Fibroblast of lung (primary cell): ENCODE measurements at places on chromosomes 13 and 19.

GRCh38 chr19:33674626-33675367, 53.0 kb downstream of the CHST8 start:
- no peak overlapping the region for H3K4me3 ChIP-seq
- H3K27ac ChIP-seq: no peak overlapping the region
- H3K27me3 ChIP-seq: no peaks in the 10 kb centered on the region
- no peaks in the 10 kb centered on the region for H3K4me1 ChIP-seq
- no peak for DNase-seq
- no peaks in the 10 kb centered on the region for H3K36me3 ChIP-seq

DNA sequence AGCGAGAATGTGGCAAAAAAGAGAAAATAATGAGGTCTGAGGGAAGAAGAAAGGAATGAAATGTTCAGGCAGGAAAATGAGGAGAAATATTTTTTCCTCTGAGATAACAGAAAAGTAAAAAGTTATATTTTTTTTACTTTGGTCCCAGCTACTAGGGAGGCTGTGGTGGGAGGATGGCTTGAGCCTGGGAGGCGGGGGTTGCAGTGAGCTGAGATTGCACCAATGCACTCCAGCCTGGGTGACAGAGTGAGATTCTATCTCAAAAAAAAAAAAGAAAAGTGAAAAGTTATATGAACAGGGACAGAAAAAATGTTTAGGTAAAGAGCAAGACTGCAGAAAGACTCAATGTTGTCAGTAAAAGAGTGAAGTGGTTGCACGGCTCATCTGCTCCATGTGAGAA, 603.7 kb upstream of the GPC6 start:
- no peaks in the 10 kb centered on the region for H3K36me3 ChIP-seq
- no peak overlapping the region for H3K27ac ChIP-seq
- no peak for DNase-seq

- DNase-seq: no peak
- no peaks in the 10 kb centered on the region for H3K4me1 ChIP-seq
- H3K4me3 ChIP-seq: no peak overlapping the region
- no peaks in the 10 kb centered on the region for H3K36me3 ChIP-seq
- H3K27ac ChIP-seq: no peak overlapping the region
- no peaks in the 10 kb centered on the region for H3K27me3 ChIP-seq
Measured at GRCh38 chr19:33606556-33606955, 15.2 kb upstream of the CHST8 start.

DNA sequence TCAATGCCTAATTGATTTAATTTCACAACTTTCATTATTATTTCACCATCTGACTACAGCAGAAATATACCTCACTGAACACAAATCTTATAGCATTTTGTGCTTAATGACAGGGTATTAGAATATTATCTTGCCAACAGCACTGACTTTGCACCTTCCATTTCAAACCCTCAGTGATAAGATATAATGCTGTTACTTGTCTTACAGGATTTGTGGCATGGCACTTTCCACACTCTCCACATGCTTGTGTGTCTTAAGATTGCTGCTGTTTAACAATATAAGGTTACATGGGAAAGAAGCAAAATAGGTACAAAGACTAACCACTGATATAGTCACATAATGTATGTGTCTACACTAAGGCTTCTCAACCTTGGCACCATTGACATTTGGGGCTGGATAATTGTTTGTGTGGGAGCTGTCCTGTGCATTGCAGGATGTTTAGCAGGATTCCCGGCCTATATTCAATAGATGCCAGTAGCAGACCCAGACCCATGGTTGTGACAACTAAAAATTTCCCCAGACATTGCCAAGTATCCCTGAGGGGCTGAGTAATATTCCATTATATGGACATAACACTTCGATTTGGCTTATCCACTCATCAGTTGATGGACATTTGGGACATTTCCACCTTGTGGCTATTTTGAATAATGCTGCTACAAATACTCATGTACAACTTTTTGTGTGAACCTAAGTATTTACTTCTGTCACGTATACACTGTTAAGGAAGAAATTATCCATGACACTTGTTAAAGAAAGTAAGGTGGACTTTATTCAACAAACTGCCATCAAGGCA, 5.7 kb upstream of the DIAPH3 start:
- no peaks in the 10 kb centered on the region for H3K4me1 ChIP-seq
- no peak overlapping the region for H3K4me3 ChIP-seq
- H3K36me3 ChIP-seq: no peaks in the 10 kb centered on the region
- H3K27ac ChIP-seq: no peak overlapping the region
- no peaks in the 10 kb centered on the region for H3K27me3 ChIP-seq

DNA sequence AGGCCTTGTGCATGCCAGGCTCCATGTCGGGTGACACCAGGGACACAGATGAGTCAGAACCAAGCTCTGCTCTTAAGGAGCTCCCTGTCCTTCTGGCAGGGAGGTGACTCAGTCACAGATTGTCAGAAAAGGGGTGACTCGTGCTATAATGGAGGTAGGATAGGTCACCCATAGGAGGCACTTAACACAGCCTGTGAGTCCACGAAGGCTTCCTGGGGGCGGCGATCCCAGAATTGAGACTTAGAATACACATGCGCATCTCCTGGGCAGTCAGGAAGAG, 19.6 kb downstream of the FUZ start:
- H3K4me3 ChIP-seq: no peak overlapping the region
- peaks cover 33% of the 10 kb centered on the region for H3K36me3 ChIP-seq
- H3K27me3 ChIP-seq: no peaks in the 10 kb centered on the region

DNA sequence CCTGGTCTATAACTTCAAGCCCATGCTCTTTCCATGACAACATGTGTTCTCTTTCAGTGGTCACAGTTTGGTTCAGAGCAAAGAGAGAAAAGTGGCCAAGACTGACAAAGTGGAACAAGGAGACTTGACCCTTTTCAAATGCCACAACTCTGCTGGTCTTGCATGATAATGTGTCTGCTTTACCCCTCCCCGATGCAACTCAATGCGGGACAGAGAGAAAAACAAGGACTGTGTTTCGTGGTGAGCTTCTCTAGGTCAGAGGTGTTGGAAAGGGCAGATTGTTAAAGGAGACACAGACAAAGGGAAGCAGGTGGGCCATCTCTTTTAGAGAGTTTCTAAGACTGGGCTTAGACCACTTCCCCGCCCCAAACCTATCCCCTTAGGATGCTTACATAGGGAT, 61.6 kb upstream of the SERTM1 start:
- no peak for DNase-seq
- H3K4me3 ChIP-seq: no peak overlapping the region
- H3K27ac ChIP-seq: no peak overlapping the region
- no peaks in the 10 kb centered on the region for H3K4me1 ChIP-seq

DNA sequence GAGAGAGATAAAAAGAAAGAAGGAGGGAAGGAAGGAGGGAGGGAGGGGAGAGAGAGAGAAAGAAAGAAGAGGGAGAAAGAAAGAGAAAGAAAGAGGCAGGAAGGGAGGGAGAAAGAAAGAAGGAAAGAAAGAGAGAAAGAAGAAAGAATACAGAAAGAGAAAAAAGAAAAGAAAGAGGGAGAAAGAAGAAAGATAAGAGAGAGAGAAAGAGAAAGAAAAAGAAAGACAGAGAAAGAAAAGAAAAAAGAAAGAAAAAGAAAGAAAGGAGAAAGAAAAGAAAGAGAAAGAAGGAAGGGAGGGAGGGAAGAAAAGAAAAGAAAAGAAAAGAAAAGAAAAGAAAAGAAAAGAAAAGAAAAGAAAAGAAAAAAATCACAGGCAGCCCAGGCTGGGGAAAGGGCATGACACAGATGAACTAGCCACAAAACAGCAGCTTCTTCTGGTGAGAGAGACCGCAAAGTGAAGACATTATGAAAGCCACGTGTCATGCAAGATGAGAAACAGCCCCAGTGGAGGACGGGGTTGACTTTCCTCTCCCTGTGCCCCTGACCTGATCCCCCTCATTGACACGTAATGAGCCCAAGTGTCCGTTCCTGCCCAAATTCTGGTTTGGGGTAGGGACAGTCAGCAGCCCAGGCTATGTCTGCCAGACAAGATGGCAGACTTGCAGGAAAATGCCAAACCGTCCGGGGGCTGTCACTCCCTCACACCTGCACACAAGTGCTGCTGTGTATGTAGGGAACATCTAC, 102.1 kb downstream of the INSR start:
- no peaks in the 10 kb centered on the region for H3K27me3 ChIP-seq
- H3K27ac ChIP-seq: no peak overlapping the region
- no peak for DNase-seq
- no peaks in the 10 kb centered on the region for H3K4me1 ChIP-seq

GRCh38 chr19:5178841-5179240, 161.8 kb downstream of the PTPRS start:
- H3K27me3 ChIP-seq: no peaks in the 10 kb centered on the region
- no peak for DNase-seq
- H3K36me3 ChIP-seq: no peaks in the 10 kb centered on the region
- no peak overlapping the region for H3K27ac ChIP-seq
- H3K4me3 ChIP-seq: no peak overlapping the region

GRCh38 chr19:33486936-33487811, 34.4 kb downstream of the PEPD start:
- H3K36me3 ChIP-seq: no peaks in the 10 kb centered on the region
- no peak overlapping the region for H3K4me3 ChIP-seq
- no peak overlapping the region for H3K27ac ChIP-seq
- H3K27me3 ChIP-seq: no peaks in the 10 kb centered on the region
- H3K4me1 ChIP-seq: no peaks in the 10 kb centered on the region
- DNase-seq: no peak

DNA sequence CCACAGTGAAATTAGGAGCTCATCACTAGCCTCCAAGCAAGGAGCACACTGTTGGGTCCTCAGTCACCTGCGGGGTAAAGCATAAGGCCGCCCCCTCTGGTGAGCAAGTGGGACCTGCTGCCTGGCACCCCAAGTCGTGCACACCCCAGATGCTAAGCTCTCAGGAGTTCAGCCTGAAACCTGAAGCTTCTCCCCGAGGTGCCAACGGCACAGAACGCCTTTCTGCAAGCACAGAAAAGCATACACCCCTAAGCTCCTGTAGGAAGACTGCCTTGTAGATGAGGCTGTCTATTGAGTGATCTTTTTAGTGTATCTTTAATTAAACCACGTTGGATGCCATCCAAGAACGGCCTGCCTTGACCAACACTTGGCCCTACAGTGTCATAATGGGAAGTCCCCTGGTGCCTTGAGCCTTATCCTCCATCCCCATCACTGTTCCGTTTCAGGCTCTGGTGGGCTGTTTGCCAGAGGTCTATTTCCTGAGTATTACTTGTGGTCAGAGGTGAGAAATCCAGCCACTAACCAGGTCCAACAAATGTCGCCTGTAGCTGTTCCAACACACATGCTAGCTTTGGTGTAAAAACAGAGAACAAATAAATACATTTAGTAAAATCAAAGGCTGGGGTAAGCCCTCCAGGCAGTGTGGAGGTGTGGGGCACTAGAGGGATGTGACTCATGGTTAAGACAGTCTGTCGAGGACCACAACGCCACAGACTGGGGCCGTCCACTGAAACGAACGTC, 44.8 kb downstream of the C13orf42 start:
- H3K27ac ChIP-seq: no peak overlapping the region
- H3K36me3 ChIP-seq: no peaks in the 10 kb centered on the region
- no peaks in the 10 kb centered on the region for H3K27me3 ChIP-seq
- H3K4me3 ChIP-seq: no peak overlapping the region

DNA sequence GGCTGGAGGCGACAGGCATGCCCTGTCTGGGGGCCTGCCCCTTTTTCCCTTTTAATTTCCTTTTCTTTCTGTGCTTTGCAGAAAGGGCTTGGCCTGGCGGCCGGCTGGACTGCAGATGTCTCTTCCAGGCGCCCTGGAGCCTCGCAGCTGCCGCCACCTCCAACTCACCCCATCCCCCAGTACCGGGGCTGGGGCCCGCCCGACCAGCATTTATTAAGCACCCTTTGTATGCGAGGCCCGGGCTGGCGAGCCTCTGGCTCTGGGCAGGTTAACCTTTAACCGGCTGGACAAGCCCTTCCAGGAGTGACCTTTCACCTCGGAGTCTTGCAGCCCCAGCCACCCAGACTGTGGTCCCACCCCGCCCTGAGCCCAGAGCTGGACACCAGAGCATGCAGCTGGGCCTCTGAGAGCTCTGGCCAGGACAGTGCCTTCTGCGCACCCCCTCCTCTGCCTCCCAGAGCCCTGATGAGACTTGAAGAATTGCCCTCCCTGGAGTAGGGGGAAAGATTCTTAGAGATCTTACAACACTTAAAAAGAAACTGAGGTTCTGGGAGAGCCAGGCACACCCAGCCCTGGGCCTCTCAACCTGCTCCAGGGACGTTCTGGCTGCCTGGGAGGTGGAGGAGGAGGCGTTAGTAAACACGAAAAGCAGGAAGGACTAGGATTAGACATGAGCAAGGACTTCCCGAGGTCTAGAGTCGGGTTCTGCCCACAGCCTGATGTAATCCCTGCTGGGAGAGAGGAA, 1.1 kb upstream of the NR2F6 start:
- H3K4me3 ChIP-seq: peak overlapping the region; percentile 56
- H3K36me3 ChIP-seq: no peaks in the 10 kb centered on the region
- no peaks in the 10 kb centered on the region for H3K27me3 ChIP-seq

- no peaks in the 10 kb centered on the region for H3K36me3 ChIP-seq
- H3K4me1 ChIP-seq: no peaks in the 10 kb centered on the region
- H3K4me3 ChIP-seq: no peak overlapping the region
- DNase-seq: no peak
Measured at GRCh38 chr13:98782654-98783053, 30.2 kb upstream of the SLC15A1 start.

DNA sequence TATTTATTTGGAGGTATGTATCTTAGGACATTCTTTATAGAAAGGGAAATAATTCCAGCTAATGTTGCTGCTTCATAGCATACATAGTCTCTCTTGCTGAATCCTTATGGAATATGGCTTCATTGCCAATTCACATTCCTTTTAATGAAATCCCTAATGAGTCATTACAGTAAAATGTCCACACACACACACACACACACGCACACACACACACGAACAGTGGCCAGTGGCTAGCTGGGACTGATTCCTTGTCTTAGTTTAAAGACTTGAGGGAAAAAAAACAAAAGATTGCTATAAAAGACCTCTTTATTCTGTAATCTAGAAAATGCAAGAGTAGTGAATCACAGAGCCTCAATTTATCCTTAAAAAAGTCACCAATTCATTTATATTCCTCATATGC, 301.6 kb downstream of the SLITRK6 start:
- no peak overlapping the region for H3K4me3 ChIP-seq
- H3K27me3 ChIP-seq: no peaks in the 10 kb centered on the region
- H3K27ac ChIP-seq: peak overlapping the region; percentile 31

DNA sequence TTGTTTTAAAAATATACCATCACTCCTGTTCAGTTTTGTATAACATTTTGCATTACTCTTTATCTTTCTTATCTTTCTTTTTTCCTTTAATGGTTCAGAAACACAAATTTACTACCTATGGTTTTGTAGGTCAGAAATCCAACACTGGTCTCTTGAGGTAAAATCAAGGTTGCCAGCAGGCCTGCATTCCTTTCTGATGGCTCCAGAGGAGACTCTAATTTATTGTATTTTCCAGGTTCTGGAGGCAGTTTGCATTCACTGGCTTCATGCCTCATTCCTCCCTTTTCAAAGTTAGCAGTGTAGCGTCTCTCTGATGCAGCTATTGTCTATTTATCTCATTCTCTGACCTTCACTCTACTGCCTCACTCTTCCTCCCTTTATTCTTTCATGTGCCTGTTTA, 767.4 kb downstream of the SLITRK6 start:
- H3K27me3 ChIP-seq: no peaks in the 10 kb centered on the region
- H3K4me1 ChIP-seq: no peaks in the 10 kb centered on the region
- H3K36me3 ChIP-seq: no peaks in the 10 kb centered on the region

GRCh38 chr13:110405597-110406450, 98.7 kb downstream of the COL4A2 start:
- no peaks in the 10 kb centered on the region for H3K36me3 ChIP-seq
- no peaks in the 10 kb centered on the region for H3K27me3 ChIP-seq
- H3K27ac ChIP-seq: peak overlapping the region; percentile 66
- peaks cover 58% of the 10 kb centered on the region for H3K4me1 ChIP-seq

- peak overlapping the region; percentile 10 for H3K27ac ChIP-seq
- H3K4me1 ChIP-seq: peaks cover 6% of the 10 kb centered on the region
- H3K4me3 ChIP-seq: no peak overlapping the region
- no peaks in the 10 kb centered on the region for H3K27me3 ChIP-seq
- peak; percentile 6 for DNase-seq
- H3K36me3 ChIP-seq: no peaks in the 10 kb centered on the region
Measured at GRCh38 chr13:24267274-24267673, 42.1 kb upstream of the C1QTNF9 start.
